ENCODE measurements at places on chromosomes 7 and 10. TPM values are rescaled to one million over a fixed set of nuclear protein-coding genes. Genes with fewer than 3 reads are reported as not detected.

Gene AOAH
- total RNA-seq = not detected

Gene GIMAP2
- 0.13 TPM for total RNA-seq

GRCh38 chr7:100510437-100511239 lies 26.9 kb downstream of the NYAP1 start:
- no peak for DNase-seq

GRCh38 chr10:132796846-132797245 lies 10.9 kb upstream of the NKX6-2 start:
- no peak for DNase-seq

Data from GM23248 (cell line).